ENCODE measurements at places on chromosomes 1 and 21.

GRCh38 chr1:160158534-160158933 is 7.1 kb downstream of the ATP1A4 start:
- no peak for DNase-seq

DNA sequence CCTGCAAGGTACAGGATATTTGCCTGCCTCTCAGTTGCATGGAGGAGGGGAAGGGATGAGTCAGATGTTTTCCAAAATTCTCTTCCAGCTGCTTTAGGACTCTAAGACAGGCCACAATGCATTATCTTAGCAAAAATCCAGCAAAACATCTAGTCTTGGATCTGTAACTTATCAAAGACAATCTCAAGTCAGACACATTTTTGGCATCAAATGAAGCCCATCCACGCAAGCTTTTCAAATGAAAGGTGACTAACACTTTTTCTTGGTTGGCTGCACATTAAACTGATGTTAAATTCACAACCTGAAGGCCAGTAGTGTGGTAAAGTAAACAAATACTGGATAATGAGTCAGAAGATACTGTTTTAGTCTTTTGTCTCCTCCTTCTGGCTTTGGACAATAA is 21.3 kb downstream of the FAM78B start:
- DNase-seq, result no peak

DNA sequence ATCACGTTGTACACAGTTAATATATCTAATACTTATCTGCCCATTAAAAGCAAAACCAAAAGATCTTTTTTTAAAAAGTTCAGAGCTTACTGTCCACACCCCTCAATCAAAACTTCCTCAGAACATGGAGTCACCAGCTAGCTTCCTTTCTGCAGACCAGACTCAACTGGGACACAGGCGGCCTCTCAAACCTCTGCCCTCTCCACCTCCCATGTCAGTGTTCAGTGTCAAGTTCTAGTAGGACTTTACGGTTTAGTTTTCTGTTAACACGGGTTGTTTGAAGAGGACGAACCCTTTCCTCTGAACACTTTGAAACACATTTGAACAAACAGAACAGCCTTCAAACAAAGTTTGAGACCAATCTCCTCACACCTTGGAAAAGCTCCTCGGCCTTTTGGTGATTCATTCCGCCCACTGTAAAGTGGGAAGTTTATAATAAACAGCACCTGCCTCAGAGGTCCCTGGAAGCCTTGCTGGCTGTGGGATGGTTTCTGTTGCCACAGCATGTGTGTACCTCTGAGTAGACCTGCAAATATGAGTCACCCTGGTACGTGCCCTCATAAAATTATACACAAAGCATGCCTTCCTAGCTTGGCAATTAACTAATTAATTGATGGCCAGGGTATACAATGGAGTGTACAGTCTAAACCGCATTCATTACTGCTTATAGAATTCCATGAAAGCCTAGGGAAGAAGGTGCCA is 48.4 kb upstream of the SIPA1L2 start:
- no peak for DNase-seq

DNA sequence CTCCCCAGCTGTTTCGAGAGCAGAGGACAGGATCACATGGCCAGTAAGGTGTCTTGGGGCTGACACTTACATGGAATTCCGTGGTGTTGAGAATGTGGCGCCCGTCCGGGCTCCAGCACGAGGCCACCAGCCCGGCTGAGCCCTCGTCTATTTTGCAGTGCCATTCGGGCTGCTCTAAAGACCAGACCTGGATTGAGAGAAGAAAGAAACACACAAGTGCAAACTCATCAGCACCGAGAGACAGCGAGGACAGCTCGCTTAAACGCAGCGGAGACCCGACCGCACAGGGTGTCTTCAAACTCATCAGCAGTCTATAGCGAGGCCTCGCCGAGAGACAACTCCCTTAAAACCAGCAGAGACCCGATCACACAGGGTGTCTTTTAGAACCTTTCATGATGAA is 3.3 kb downstream of the WRAP73 start:
- no peak for DNase-seq

DNA sequence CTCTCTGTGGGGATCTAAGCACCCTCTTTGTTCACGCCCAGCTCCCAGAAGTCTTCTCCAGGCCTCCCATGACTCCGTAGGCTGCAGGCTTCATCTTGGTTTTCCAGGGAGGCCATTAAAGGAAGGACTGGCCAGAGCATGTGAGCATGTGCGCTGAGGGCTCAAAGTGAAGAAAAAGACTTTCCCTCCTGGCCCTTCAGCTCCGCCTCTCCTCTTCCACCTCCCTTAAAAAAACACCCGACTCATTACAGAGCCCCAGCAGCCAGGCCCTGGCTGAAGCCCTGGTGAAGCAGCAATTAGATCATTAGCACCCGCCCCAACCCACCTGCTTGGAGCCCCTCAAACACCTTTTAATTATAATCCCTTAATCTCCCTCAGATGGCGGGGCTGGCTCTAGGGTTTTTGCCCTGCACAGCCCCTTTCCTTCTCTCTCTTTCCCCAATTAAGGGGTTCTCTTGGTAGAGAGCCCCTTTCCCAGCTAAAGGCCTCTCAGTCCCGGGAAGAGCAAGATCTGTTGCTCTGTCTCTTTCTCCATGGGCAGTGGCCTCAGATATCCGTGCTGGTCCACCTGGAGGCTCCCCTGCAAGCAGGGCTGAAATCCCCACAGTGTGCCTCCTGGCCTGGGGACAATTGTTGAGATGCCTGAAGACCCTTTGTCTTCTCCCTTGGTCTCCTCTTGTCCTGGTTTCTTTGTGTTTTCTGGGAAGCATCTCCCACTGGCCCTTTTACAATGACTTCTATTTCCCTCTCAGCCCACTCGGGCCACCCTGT is 30.5 kb downstream of the RHBG start:
- no peak for DNase-seq

DNA sequence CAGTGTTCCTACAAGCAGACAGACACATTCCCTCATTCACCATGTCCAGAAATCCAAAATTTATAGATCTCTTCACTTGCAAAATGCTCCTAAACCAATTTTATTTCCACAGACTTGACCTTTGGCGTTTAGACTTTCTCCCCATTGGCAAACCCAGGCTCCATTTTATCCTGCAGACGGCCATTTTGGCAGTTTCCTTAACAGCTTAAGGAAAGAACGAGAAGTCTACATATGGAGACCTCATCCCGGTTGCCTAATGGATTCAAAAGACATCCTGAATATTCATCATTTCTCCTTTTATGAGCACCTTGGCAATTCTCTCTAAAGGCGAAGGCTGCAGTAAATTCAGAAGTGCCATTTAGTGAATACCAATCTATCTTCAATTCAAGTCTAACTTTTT is 132.9 kb downstream of the HLX start:
- DNase-seq, result no peak

DNA sequence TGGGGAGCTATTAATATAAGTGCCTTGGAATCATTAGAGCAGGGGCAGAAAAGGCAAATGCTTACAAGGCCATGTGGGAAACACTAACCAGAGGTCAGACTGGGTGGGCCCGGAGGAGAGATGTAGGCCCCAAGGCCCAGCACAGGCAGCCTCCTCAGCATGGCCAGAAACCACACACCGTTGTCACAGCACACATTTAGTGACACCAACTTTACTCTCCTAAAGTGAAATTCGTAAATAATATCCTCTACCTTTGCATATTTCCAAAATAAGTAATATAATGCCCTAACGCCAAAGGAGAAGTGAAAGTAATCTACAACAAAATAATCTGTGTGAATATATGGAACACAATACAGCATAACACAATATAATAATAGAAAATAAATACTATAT is 62.6 kb downstream of the KIF21B start:
- no peak for DNase-seq

DNA sequence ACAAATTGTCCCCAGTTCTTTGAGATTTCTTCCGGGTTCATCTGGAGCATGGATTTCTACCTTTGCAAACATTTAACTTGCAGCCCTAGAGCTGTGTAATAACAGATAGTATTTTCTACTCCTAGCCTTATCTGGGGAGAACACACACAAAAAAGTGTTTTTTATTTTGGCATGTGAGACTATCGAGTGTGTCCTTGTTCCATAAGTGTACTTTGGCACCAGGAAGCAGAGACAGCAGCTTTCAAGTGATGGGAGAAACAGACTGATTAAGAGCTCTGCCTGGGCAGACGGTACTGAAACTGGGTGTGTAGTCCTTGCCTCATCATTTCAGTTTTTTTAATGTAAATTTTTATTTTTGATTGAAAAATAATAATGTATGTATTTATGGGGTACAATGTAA is 297.4 kb downstream of the ST6GALNAC3 start:
- DNase-seq, result no peak

GRCh38 chr1:116353155-116353554 is 19.9 kb upstream of the ATP1A1 start:
- no peak for DNase-seq

DNA sequence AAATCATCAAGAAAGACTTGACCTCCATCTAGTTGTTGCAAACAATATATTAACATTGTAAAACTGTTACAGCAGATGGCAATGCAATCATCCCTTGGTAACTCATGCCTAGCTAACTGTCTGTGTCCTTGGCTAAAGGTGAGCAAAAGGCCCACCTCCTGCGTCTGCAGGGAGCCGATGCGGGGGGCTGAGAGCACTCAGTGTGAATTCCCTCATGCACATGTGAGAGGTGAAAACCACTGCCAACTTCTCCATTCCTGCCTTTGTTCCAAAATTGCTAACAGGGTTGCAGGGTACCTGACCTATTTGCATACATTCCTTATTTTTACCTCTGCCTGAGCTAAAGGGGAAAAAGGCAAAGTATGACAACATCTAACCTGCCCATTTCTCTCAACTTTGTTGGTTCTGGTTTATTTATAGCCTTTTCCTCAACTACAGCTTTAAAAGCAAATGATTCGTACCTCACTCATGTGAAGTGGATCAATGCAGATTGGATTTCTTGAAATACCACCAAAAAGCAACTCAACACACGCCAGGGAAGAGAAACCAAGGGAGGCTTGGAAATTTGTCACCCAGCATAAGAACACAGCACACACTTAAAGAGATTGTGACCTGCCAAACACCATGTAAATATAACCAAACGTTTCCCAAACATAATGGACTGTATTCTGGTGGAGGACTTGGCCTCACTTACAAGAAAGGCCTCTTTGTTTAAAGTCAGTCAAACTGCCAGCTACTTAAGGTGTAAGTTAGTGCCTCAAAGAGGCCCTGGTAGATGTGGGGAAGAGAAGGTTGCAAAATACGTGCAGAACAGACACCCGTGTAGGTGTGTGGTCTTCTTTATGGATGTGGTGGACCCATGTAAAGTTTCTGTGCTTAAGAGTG is 651.0 kb downstream of the SMYD3 start:
- DNase-seq, result no peak

DNA sequence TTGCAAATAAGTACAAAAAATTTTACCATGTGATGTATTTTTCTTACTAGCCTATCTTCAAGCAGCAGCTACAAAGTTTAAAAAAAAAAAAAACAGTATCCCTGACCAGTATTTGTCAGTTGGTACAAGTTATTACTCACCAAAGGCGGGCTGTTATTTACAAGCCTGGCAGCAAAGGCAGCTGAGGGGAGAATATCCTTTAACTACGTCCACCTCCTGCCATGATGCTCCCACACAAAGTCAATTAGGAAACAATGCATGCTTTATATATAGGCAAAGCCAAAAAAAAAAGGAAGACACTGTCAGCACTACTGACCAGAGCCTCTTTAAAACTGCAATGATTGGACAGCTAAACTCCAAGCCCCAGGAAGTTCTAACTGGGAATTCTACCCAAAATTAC is 13.7 kb downstream of the PSMA5 start:
- DNase-seq, result no peak

GRCh38 chr1:109498161-109498801 is 4.4 kb downstream of the CYB561D1 start:
- no peak for DNase-seq

DNA sequence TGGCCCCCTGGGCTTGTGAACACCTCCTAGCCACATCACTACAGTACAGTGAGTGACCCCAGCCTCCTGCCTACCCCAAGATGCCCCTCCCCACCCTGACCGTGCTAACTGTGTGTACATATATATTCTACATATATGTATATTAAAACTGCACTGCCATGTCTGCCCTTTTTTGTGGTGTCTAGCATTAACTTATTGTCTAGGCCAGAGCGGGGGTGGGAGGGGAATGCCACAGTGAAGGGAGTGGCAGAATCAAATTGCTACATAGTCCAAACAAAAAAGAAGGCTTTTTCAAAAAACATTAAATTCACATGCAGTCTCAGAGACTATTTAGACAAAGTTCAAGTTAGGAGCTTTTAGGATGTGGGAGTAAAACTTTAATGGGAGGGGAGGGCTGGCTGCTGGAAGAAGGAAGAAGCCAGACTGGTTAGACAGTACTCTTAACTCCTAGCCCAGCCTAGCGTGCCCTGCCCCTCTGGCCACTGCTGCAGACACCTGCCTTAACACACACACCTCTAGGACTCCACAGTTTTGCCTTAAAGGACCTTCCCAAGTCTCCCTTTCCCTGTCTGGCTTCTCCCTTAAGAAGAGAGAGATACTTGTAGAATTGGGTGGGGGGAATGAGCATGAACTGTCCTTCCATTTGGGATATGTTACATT is 9.4 kb downstream of the PEA15 start:
- no peak for DNase-seq

DNA sequence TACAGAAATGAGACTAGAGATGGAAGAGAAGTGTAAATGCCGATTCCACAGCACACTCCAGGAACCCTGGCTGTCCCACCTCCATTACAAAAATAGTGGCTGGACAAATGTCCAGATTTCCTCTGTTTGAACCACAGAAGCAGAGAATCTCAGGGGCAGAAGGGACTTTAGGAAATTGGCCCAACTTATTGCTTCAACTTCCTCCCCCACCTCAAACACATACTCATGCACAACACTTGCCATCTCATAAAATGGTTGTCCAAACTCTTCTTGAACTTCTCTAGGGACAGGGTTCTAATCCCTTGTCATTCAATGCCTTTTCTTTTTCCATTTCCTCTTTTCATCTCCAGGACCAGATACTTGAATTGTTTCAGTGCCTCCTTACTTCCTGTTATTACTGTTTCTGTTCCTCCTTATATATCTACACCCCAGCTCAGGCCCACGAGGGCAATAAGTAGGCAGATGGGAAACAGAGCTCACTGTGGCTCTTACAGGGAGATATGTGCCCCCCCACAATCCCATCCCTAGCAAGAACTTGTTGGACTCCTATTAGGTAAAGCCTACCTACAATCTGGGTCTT is 8.5 kb upstream of the B4GALT3 start:
- DNase-seq, result peak; percentile 95

DNA sequence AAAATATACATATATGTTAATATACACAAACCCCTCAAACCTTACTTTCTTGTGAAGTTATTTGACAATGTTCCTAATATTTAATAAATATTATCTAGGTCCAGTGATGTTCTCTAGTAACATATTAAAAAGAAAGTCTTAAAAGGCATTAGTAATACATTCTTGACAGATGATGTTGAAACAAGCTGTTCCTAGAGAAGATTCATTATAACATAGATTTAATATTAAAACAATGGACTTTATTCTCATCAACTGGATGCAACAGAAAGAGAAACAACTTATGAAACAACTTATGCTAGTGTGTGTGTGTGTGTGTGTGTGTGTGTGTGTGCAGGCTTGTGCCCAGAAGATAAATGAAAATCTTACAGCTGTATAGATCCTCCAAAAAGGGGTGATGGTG is 68.5 kb upstream of the PLXNA2 start:
- DNase-seq, result no peak
